ENCODE measurements at places on chromosomes 4 and X.

- H3K4me3 ChIP-seq = no peak overlapping the region
- H3K27me3 ChIP-seq = no peaks in the 10 kb centered on the region
- H3K36me3 ChIP-seq = no peaks in the 10 kb centered on the region
- no peaks in the 10 kb centered on the region for H3K4me1 ChIP-seq
These were observed 924.0 kb upstream of the INTU start for GRCh38 chr4:126708716-126709115.

DNA sequence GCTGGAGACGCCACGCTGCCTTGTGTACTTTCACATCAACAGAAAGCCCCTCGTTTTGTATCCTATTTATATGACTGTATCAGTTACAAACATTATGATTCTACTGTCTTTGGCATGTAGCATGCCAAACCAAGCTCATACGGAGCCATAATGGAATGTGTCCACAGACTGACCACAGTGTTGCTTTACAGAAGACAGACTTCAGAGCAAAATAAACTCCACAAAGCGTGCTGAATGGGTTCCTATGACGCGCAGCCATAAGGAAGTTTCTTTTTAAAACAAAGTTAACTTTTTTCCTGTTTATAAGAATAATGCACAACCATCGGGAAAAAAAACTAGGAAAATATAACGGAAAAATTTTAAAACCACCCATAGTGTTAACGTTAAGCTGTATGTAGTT lies 136.0 kb downstream of the STOX2 start:
- DNase-seq = no peak
- H3K27me3 ChIP-seq = no peaks in the 10 kb centered on the region
- no peaks in the 10 kb centered on the region for H3K4me1 ChIP-seq
- H3K4me3 ChIP-seq = no peak overlapping the region
- peaks cover 9% of the 10 kb centered on the region for H3K36me3 ChIP-seq

GRCh38 chrX:11336201-11336600 lies 43.0 kb downstream of the AMELX start:
- no peaks in the 10 kb centered on the region for H3K4me1 ChIP-seq
- no peak for DNase-seq
- H3K27me3 ChIP-seq = no peaks in the 10 kb centered on the region
- no peaks in the 10 kb centered on the region for H3K36me3 ChIP-seq
- no peak overlapping the region for H3K27ac ChIP-seq

DNA sequence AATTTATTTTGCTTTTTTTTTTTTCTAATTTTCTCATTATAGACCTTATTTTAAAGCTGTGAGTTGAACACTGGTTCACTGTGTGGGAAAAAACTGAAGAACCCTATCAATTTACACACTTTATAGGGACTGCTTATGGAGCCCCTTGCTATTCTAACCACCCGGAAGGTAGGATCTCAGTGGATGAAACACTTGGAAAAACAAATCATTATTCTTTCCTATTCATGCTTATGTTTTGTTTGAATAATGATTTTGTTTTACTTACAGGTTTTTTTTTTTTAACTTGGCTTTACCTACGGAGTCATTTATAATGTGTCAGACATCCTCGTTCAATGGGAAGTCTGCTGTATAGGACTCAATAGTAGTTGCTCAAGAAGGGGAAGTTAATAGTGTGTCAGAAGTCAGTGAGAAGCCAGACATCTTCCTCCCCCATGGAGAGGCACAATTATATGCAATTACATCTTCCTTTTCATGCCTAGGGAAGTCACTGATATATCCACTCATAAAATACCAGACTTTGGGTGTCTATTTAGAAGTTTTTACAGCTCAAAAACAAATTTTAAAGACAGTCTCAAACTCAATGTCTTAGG lies 113.2 kb downstream of the ARSF start:
- no peak for DNase-seq
- no peaks in the 10 kb centered on the region for H3K4me1 ChIP-seq
- H3K27me3 ChIP-seq = no peaks in the 10 kb centered on the region

DNA sequence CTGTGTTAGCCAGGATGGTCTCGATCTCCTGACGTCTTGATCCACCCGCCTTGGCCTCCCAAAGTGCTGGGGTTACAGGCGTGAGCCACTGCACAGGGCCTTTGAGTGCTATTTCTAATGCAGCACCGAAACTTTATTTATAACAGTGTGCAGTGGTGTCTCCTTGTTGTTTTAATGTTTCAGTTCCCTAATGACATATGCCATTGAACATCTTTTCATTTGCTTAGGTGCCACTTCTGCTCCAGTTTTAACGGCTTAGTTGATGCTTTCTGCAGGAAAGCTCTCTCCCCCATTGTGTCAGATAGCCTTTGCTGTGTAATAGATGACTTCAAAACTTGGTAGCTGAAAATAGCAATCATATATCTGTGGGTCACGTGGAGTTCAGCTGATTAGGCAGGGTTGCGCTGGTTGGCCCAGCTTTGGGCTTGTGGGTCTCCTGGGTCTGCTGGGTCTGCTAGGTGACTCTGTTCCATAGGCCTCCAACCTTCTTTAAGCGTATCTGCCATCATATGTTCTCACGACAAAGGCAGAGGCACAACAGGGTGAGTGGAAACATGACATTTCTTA lies 76.4 kb upstream of the SHISA3 start:
- no peaks in the 10 kb centered on the region for H3K27me3 ChIP-seq
- no peak for DNase-seq
- H3K27ac ChIP-seq = no peak overlapping the region
- no peak overlapping the region for H3K4me3 ChIP-seq
- H3K4me1 ChIP-seq = no peaks in the 10 kb centered on the region

- no peaks in the 10 kb centered on the region for H3K4me1 ChIP-seq
- no peak overlapping the region for H3K27ac ChIP-seq
- DNase-seq = peak; percentile 79
- no peak overlapping the region for H3K4me3 ChIP-seq
These were observed 44.0 kb downstream of the SLC25A5 start for GRCh38 chrX:119512146-119512800.

DNA sequence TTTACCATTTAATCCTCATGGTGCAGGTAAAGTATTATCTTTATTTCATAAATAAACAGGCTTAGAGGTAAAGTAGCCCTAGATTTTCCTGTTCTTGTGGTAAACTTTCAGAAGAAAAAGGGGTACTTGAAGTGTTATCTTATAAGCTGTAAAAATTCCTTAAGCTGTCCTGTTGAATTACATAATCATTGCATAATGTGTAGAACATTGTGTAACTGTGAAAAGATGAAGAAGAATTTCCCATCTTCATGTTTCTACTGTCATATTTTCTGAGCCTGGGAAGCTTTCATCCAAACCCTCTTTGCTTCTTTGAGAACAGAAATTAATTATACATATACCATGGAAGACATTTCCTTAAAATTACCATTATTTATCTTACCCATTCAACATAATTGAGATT lies 90.5 kb downstream of the ELOVL6 start:
- DNase-seq = no peak
- no peak overlapping the region for H3K27ac ChIP-seq
- H3K27me3 ChIP-seq = no peaks in the 10 kb centered on the region
- H3K4me1 ChIP-seq = peaks cover 2% of the 10 kb centered on the region
- H3K36me3 ChIP-seq = peaks cover 3% of the 10 kb centered on the region

All from H9 (cell line).